ENCODE measurements at places on chromosomes 6 and 20. TPM values are rescaled to one million over a fixed set of nuclear protein-coding genes. Genes with fewer than 3 reads are reported as not detected.

DNA sequence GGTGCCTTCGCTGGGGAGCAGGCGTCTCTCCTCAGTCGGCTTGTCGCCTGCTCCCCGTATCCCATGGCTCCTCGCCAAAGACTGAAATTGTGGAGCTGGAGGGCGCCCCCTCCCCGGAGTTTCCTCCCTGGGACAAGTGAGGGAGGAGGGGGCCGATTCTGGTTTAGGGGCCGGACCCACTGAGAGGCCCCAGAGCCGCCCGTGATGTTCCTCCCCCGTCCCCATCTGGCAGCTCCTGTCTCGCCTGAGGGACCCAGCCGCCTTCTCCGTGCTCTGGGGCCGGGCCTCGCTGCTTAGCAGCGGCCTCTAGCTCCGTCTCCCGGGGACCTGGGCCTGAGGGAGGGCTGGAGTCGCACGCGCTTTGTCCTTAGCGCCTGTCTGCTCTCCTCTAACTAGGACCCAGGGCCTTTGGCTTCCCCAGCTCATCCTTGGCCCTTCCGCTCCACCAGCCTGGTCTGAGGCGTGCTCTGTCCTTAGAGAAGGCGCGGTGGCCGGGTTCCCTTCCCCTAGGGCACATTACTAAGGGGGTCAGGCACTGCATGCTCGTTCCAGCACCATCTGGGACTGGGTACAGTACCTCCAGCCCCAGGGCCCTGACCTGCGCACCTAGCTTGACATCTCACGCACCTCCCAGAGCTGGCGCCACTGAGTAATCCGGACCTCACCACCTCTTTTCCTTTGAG is 29.7 kb downstream of the SLC12A5 start:
- DNase-seq: no peak

DNA sequence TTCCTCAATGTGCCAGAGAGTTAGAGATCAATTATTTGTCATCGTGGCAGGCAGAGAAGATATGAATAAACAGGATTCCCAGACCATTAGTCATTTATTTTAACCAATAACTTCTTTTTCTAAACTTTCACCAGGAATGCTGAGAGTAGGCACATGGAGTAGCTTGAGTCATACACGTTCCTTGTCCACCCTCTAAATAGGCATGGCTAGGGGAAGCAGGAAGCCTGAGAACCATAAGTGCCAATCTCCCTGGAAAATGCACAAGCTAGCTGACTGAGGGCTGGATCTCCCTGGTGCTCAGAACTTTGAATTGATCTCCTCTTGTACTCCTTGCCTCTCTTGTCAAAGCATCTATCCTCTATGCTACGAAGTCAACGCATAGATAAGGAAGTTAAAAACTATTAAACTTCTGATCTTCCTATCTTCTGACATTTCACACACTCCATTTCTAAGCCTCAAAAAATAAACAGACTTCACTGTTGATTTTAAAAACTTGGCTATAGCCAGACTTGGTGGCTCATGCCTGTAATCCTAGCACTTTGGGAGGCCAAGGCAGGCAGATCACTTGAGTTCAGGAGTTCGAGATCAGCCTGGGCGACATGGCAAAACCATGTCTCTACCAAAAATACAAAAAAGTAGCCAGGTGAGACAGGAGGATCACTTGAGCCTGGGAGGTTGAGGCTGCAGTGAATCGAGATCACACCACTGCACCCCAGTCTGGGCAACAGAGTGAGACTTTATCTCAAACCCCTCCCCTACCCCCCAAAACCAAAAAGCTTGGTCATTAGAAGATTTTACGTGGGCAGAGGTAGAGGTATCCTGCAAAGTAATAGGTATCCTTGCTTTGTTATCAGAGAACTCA is 11.8 kb downstream of the ADTRP start:
- DNase-seq: peak; percentile 34

GRCh38 chr6:38495922-38496635 is 143.7 kb downstream of the BTBD9 start:
- no peak for DNase-seq

DNA sequence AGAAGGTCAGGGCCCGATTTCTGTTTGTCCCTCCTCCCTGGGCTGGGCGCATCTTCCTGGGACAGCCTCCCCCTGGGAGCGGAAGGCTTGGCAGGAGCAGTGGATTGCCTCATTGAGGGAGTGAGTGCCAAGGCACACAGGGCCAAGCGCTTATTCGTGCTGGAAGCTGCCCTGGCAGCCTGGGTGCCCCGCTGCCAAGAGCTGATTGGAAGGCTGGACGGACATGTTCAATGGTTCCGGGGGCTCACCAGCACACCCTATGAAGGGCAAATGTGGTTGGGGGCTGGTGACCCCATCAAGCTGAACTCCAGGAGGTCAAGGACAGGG is 10.3 kb upstream of the ZNF831 start:
- no peak for DNase-seq

DNA sequence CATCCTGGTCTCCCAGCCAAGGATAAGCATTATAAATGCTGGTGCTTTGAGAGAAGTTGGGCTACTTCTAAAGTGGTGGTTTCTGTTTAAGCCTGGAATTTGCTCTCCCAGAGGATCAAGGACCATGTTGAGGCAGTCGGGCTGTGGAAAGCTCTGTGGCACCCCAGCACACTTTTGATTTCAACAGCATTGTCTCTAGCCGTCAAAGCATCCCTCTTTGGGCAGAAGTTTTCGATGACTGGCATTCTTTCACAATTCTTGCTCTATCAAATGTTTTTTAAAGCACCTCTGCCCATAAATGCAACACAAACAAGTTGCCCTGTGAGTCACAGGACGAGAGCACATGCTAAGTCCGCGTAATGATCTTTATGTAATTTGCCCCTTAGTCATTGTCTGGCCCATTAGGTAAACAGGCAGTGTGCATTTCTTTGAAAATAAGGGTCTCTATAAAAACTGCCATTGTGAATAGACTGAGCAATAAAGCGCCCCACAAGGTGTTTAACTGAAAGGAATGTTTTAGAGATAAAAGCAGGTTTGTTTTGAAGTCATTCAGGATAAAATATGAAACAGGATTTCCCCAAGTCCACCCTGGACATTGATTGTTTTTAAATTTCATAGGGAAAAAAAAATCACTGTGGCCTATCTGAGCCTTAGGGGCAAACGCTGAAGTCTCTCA is 44.7 kb upstream of the FOXQ1 start:
- no peak for DNase-seq

- DNase-seq: no peak
These were observed 70.7 kb downstream of the GFRAL start for GRCh38 chr6:55397986-55398385.

GRCh38 chr6:68730291-68731054 is 95.4 kb downstream of the ADGRB3 start:
- DNase-seq: no peak

BPIFB1 gene
- total RNA-seq: not detected

LIN28B gene
- not detected for total RNA-seq

GRM1 gene
- total RNA-seq: under 0.01 TPM

KCNK5 gene
- not detected for total RNA-seq
